ENCODE measurements at places on chromosomes 16 and 17. TPM values are rescaled to one million over a fixed set of nuclear protein-coding genes. Genes with fewer than 3 reads are reported as not detected.
A peak's percentile ranks its signal among the peaks of the same experiment; 100 is the strongest.

DNA sequence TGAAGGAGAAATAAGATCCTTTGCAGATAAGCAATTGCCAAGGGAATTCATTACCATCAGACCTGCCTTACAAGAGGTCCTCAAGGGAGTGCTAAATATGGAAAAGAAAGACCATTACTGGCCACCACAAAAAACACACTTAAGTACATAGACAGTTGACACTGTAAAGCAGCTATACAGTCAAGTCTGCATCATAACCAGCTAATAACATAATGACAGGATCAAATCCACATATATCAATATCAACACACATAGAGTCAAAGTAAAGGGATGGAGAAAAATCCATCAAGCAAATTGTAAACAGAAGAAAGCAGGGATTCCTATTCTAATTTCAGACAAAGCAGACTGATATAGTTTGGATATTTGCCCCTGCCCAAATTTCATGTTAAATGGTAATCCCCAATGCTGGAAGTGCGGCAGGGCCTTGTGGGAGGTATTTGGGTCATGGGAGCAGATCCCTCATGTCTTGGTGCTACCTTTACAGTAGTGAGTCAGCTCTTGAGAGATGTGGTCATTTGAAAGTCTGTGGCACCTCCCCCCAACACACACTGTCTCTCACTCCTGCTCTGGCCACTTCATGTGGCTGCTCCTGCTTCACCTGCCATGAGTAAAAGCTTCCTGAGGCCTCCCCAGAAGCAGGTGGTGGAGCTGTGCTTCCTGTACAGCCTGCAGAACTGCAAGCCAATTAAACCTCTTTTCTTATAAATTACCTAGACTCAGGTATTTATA is 32.8 kb downstream of the TANC2 start:
- H3K27ac ChIP-seq, result no peak overlapping the region
- no peak for DNase-seq
- no peaks in the 10 kb centered on the region for H3K4me1 ChIP-seq
- no peaks in the 10 kb centered on the region for H3K36me3 ChIP-seq
- H3K4me3 ChIP-seq, result no peak overlapping the region

- peaks cover 10% of the 10 kb centered on the region for H3K4me1 ChIP-seq
- no peak for DNase-seq
- no peaks in the 10 kb centered on the region for H3K36me3 ChIP-seq
- H3K4me3 ChIP-seq, result no peak overlapping the region
- no peaks in the 10 kb centered on the region for H3K27me3 ChIP-seq
Observed at GRCh38 chr17:81681672-81682071, 1.9 kb downstream of the ARL16 start.

DNA sequence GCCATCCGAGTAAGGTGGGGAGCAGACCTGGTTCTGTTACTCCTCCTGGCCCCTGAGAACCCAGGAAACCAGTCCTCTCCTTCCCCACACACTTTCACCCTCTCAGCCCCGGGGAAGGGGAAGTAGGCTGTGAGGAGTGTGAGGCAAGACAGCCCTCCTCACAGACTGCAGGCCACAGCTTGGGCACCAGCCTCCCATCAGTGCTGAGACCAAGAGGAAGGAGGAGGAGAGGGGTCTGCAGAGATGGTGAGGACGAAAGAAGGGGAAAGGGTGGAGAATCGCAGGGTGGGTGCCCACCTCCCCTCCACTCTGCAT is 7.0 kb downstream of the G6PC3 start:
- H3K4me3 ChIP-seq, result no peak overlapping the region
- no peaks in the 10 kb centered on the region for H3K36me3 ChIP-seq
- no peak for DNase-seq
- H3K27me3 ChIP-seq, result no peaks in the 10 kb centered on the region

GRCh38 chr16:2603165-2604015 is 65.6 kb downstream of the PDPK1 start:
- no peaks in the 10 kb centered on the region for H3K27me3 ChIP-seq
- H3K27ac ChIP-seq, result peak overlapping the region; percentile 16
- H3K4me3 ChIP-seq, result peak overlapping the region; percentile 85

- peak overlapping the region; percentile 32 for H3K27ac ChIP-seq
- H3K4me3 ChIP-seq, result no peak overlapping the region
- H3K4me1 ChIP-seq, result peaks cover 4% of the 10 kb centered on the region
- H3K36me3 ChIP-seq, result no peaks in the 10 kb centered on the region
- no peak for DNase-seq
Observed at GRCh38 chr17:39014795-39015545, 47.8 kb upstream of the FBXO47 start.

GRCh38 chr17:9177212-9177611 is 155.9 kb downstream of the NTN1 start:
- no peak overlapping the region for H3K4me3 ChIP-seq
- H3K36me3 ChIP-seq, result no peaks in the 10 kb centered on the region
- no peaks in the 10 kb centered on the region for H3K27me3 ChIP-seq
- H3K4me1 ChIP-seq, result peaks cover 9% of the 10 kb centered on the region
- no peak for DNase-seq

DNA sequence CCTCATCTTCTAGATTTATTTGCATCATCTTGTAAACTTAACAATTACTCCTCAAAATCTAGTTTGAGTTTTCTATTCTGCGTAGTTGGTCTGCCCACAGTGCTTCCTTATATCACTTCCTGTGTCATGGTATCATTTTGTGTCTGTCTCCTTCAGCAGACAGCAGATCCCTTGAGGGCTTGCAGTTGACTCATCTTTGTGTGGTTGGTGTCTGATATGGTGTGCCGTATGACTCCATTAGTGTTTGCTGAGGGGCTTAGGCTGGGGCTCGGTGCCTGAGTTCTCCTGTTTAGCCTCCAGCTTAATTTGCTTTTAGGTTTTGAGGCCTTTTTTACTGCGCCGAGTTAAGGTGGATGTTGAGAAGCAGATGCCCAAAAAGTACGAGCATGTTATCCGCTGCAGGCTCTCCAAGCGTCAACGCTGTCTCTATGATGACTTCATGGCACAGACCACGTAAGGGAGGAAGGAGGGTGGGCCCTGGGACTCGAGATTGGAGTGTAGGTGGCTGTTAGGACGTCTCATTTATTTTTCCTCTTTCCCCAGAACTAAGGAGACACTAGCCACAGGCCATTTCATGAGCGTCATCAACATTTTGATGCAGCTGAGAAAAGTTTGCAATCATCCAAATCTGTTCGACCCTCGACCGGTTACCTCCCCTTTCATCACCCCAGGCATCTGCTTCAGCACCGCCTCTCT is 16.9 kb downstream of the SRCAP start:
- H3K4me1 ChIP-seq, result no peaks in the 10 kb centered on the region
- peak; percentile 7 for DNase-seq
- H3K36me3 ChIP-seq, result peaks cover 3% of the 10 kb centered on the region

- H3K4me3 ChIP-seq, result peak overlapping the region; percentile 81
- H3K27ac ChIP-seq, result peak overlapping the region; percentile 96
- peaks cover 16% of the 10 kb centered on the region for H3K4me1 ChIP-seq
- H3K27me3 ChIP-seq, result no peaks in the 10 kb centered on the region
- no peaks in the 10 kb centered on the region for H3K36me3 ChIP-seq
- DNase-seq, result peak; percentile 38
Observed at GRCh38 chr17:4833941-4834680, 971 bp downstream of the MINK1 start.

DNA sequence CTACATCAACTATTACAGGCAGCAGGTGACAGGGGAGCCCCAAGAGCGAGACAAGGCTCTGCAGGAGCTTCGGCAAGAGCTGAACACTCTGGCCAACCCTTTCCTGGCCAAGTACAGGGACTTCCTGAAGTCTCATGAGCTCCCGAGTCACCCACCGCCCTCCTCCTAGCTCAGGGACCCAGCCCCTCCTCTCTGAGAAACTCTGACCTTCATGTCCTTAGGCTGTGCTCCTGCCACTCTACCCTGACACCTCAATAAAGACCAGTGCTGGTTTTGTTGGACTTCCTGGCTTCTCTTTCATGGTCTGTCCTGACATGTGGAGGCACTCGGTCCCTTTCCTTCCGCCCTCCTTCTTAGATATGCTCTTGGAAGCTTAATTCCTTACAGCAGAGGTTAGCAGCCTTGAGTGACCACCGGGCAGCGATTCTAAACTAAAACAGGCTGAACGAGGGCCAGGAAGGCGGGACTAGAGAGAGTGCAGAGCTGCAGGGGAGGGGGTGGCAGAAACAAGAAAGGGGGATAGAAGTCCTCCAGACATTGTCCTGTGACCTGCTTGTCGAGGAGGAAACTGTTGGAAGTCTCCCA is 915 bp downstream of the AHSP start:
- peak overlapping the region; percentile 35 for H3K4me3 ChIP-seq
- peaks cover 3% of the 10 kb centered on the region for H3K4me1 ChIP-seq
- no peaks in the 10 kb centered on the region for H3K27me3 ChIP-seq
- H3K36me3 ChIP-seq, result no peaks in the 10 kb centered on the region
- peak; percentile 26 for DNase-seq
- H3K27ac ChIP-seq, result no peak overlapping the region

DNA sequence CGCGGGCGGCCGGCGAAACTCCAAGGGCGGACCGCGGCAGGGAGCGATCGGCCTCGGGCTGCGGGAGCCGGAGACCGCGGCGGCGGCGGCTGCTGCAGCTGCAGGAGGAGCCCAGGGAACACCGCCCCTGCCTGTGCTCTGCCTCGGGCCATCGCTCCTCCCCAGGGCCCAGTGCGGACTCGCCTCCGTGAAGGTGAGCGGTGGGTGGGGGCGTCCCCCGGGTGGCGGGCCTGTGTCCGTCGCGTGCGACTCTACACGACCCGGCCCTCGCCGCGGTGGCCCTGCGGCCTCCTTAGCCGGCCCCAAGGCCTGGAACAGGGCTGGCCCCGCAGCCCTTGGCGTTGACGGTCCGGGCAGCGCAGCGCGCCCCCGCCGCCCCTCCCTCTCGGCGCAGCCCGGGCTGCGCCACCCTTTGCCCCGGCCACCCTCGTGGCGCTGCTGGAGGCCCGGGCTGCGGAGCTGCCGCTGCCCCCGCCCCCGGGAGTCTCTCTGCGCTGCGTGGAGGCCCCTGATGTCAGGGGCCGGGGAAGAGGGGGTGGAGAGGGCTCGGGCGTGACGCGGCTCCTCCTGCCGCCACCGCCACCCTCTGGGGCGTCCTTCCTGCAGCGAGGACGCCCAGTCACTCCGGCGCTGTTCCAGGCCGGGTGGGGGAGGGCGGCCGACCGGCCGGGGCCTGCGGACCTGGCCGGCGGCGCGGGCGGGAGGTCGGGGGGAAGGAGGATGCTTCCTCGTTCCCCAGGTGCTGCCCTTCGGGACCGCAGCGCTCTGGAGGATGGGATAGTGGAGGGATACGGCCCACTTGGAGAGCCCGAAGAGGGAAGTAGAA is 485 bp downstream of the DYNLL2 start:
- peak overlapping the region; percentile 99 for H3K4me3 ChIP-seq
- H3K27ac ChIP-seq, result peak overlapping the region; percentile 74
- no peaks in the 10 kb centered on the region for H3K36me3 ChIP-seq

DNA sequence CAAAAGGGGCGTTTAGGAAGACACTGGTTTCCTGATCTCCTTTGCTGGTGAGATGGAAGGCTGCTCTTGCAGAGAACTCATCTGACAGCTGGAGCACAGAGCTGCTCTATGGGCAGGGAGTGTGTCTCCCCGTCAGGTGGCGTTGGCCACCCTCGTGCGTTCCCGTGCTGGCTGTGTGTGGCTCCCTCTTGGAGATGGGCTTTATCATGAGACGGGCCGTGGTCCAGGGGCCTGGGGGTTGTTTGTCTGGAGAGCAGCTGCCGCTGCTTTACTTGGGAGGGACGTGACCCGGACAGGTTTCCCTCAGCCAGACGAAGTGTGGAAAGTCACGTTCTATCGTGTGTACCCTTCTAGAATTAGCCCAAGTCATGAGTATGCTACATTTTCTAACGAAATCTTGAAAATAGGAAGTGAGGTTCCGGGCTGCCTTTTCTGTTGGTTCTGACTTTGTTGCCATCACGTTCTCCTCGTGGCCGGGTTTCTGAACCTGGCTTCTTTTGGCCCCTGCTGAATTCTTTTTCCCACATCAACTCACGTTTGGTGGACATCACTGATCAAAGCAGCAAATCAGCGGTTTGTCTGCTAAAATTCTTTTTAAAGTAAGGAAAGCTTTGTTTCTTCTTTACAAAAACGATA is 105.6 kb upstream of the CHMP6 start:
- DNase-seq, result no peak
- H3K4me1 ChIP-seq, result no peaks in the 10 kb centered on the region
- no peak overlapping the region for H3K27ac ChIP-seq
- H3K27me3 ChIP-seq, result no peaks in the 10 kb centered on the region

DNA sequence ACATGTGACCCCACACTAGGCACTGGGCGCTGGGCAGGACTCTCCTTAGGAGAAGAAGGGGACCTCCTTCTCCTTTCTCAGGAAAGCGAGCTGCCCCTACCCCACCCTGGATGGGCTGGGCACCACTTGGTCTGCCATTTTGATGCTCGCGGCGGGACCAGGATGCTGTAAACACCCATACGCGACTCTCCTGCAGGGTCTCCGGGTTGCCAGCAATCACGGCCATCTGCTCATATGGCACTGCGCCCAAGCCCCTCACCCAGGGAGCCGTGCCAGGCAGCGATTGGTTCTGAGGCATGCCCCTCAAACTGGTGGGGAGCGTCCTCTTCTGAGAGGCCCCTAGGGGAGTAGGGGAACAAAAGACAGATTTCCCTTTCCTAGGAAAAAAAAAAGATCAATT is 99.0 kb downstream of the C16orf78 start:
- no peak for DNase-seq
- H3K4me1 ChIP-seq, result no peaks in the 10 kb centered on the region
- H3K27me3 ChIP-seq, result no peaks in the 10 kb centered on the region
- H3K4me3 ChIP-seq, result no peak overlapping the region
- no peak overlapping the region for H3K27ac ChIP-seq

DNA sequence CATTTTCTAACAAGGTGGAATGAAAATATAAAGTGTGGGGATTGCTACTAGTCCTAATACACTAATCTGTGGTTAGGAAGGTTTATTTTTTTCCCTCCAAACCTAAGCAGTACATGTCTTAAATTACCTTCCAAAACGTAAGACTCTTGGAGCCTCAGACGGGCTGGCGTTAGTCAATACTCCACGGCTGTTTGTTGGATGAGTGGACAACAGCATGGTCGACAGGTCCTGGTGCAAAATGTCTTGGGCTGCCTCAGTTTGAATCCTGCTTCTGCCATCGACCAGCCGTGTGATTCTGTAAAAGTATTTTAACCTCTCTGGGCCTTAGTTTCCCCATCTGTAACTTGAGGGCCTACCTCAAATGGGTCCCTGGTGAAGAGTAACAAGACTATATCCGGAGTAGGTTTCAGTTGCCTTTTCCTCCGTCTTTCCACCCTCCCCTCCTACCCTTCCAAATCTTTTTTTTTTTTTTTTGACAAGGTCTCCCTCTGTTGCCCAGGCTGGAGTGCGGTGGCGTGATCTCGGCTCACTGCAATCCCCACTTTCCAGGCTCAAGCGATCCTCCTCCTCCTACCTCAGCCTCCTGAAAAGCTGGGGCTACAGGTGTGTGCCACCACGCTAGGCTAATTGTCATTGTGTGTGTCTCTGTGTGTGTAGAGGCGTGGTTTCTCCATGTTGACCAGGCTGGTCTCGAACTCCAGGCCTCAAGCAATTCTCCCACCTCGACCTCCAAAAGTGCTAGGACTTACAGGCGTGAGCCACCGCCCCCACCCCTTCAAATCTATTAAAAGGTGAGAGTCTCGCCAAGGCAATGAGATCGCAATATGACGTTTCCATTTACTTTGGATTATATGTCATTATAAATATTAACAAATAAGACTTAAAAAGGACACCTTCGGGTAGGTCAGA is 5.8 kb downstream of the SCGB1C2 start:
- no peak overlapping the region for H3K27ac ChIP-seq
- DNase-seq, result peak; percentile 18
- no peaks in the 10 kb centered on the region for H3K36me3 ChIP-seq
- no peak overlapping the region for H3K4me3 ChIP-seq
- peaks cover 2% of the 10 kb centered on the region for H3K4me1 ChIP-seq
- no peaks in the 10 kb centered on the region for H3K27me3 ChIP-seq

NPIPA7 gene
- total RNA-seq, result 3.0 TPM

SLC5A10 gene
- total RNA-seq, result 0.38 TPM

FBXW10 gene
- total RNA-seq, result not detected
